ENCODE measurements at places on chromosomes 3 and 15.
A peak's percentile ranks its signal among the peaks of the same experiment; 100 is the strongest.

GRCh38 chr15:52078876-52079700, 33.5 kb downstream of the BCL2L10 start:
- peak; percentile 67 for DNase-seq

DNA sequence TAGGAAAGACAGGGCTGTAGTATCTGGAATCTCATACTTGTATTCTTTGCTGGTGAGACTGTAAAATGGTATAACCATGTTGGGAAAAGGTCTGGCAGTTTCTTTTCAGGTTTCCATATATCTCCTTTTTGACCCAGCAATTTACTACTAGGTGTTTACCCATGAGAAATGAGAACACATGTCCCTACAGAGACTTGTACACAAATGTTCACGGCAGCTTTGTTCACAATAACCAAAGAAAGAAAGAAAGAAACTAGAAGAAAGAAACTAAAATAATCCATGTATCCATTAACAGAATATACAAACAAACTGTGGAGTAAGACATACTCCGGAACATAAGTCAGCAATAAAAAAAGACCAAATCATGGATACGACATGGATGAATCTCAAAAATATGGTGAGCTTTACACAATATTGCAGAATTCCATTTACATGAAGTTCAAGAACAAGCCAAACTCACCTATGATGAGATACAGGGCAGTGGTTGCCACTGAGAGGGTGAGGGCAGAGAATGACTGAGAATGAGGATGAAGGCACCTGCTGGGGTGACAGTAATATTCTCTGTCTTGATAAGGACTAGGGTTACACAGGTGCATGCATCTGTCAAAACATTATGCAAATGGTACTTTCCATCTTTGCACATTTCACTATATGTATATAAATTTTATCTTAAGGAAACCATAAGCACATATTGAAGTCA, 2.7 kb downstream of the RFTN1 start:
- no peak for DNase-seq

DNA sequence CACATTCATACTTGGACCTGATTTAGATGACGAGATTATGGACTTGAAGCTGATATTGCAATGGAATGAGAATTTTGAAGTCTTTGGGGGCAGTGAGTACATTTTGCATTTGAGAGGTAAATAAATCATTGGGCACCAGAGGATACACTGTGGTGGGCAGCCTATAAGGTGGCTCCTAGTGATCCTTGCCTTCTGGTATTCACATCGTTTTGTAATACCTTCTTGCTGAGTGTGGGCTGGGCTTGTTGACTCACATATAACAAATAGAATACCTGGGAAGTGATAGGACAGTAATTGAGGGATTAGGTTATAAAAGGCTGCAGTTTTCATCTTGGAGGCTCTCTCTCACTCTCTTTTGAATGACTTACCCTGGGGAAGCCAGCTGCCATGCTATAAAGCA, 605.5 kb upstream of the KCNMB2 start:
- DNase-seq, result no peak

DNA sequence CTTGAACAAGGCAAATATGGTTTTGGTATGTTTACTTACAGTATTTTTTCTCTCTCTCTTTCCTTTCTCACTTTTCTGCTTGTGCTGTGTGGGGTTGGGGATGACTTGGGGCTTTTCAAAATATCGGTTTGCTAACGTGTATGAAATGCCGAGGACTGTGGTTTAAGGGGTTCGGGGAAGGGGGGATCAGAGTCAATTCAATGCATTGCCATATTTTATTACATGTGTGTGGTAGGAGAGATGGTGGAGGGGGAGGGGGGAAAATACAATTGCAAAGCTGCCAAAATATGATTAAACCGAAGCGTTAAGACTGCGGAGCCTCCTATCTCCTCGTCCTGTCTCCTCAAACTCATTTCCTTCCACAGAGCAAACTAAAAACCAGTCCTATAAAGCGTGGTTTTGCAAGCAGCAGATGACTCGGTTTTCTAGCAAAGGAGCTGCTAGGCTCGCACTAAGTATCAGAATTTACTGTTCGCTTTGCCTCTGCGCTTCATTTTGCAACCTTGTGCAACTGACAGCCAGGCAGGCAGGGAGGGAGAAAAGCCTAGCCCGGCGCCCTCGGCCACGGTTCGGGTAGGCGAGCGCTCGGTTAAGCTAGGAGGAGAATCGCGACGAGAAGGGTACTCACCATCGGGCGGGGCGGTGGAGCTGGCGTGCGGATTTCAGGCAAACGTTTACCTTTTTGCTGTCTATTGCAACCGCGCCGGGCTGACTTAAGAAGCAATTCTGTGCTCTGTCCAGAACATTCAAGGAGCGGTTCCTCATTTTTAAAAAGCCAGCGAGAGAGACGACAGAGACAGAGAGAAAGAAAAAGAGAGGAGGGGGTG, 4.0 kb upstream of the NR2F2 start:
- peak; percentile 76 for DNase-seq

DNA sequence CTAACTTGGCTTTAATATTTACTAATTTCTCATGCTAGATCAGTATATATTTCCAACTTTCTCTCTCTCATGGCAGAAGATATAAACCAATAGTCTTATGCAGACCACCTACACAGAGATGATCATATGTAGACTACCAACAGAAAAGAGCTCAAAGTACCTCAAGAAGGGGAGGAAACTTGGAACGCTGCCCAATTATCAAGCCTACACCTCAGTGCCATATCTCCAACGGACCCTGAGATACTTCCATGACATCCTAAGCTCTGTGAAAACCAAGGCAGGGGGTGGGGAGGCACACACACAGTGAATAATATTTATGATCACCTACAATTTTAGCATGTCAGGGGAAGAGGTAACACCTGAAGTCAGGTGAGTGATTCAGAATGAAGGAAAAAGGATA, 100.6 kb downstream of the STAG1 start:
- no peak for DNase-seq

DNA sequence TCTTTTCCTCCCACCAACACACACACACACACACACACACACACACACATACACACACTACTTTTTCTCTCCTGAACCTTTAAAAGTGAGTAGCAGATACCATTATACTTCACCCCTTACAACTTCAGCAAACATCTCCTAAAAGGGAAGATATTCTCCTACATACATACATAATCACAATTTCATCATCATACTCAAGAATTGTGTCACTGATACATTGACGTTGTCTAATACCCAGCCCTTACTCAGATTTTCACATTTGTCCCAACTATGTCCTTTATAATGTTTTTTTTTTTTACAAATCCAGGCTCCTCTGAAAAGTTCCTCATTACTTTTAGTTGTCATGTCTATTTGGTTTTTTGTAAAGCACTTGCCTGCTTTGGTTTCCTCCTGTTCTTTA, 18.5 kb downstream of the ABHD6 start:
- DNase-seq, result no peak

- peak; percentile 50 for DNase-seq
Measured at GRCh38 chr15:89575656-89576416, 567 bp downstream of the TICRR start.

- no peak for DNase-seq
Measured at GRCh38 chr15:72141171-72142084, 23.2 kb downstream of the SENP8 start.

DNA sequence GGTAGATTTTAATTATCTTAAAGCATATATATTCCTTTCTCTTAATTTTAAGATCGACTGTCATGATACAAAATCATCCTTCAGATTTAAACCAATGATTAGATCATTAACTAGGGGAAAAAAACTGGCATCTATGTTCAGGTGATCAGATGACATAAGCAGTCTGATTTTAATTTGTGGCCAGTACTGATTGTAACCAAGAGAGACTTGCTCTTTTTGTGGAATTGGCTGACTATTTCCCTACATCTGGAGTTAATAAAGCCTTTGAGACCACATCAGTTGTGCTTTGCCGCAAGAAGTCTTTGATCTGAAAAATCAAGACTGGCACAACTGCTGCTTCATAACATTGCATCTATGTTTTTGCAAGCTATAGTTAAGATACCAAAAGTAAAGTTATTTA, 148.4 kb upstream of the CGNL1 start:
- DNase-seq, result no peak

DNA sequence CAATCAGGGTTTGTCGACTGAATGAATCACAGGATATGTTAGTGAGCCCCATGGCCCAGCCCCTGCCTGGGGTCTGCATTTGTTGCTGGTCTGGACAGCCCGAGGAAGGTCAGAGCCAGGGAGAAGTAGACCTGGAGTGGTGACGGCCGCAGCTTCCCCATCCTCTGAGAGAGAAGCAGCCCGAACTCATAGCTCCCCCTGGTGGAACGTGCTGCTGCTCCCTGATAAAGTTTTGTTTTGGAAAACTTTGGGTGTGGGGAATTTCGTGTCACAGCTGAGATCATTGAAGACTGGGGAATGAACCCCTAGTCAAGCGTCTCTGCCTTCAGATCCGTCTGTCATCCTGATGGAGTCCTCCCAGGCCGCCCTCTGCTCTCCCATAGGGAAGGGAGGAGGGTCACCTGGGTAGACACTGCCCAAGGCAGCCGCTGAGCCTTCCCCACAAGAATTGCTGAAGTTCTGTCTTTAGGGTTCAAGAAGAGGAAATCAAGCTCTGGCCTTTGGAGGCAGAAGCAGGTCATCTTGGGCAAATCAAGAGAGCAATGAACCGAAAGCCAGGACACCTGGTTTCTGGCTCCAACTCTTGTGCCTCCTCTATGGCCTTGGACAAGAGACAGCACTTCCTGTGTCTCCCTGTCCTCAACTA, 60.5 kb downstream of the GLDN start:
- peak; percentile 58 for DNase-seq

DNA sequence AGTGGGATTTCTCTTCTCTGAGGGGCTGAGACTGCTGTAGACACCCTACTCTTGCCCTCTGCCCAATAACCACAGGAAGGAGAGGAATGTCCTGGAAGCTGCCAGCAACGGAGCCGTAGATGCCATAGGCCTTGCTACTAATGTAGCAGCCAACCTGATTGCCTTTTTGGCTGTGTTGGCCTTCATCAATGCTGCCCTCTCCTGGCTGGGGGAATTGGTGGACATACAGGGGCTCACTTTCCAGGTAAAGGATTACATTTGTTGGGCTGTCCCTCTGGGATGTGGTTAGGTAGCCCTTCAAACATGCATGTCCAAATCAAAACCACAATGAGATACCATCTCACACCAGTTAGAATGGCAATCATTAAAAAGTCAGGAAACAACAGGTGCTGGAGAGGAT, 16.1 kb downstream of the SLC28A2 start:
- DNase-seq, result no peak

- no peak for DNase-seq
Measured at GRCh38 chr15:70976851-70977250, 84.2 kb downstream of the LRRC49 start.

DNA sequence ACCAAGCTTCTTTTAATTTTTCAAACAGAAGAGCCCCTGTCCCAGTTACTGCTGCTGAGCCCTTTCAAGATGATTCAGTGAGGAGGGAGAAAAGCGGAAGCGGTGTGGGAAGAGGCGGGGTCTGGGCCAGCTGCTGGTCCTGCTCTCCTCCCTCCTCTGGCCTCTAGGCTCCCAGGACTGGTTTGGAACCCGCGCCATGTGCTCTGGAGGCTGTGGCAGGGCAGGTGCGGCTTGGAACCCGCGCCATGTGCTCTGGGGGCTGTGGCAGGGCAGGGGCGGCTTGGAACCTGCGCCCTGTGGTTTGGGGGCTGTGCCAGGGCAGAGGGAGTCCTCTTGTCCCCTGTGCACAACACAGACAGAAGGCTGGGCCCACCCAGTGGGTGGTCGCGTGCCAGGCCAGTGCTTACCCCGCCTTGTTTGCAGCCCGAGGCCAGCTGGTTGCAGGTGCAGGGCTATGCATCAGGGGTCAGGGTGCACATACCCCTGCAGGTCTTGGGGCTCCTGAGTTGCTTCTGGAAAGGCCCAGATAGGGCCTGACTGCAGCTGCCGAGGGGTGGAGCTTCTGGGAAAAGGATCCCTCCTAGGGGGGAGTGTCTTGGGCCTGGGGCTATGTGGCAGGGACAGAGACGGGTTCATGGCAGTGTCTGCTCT, 12.2 kb downstream of the ALG1L2 start:
- no peak for DNase-seq

All from mesenchymal stem cell (in vitro differentiated cells and primary cell).